NCI-H187 treated with DMSO at 0.1 percent for 48 hours (cell line): ENCODE measurements at places on chromosomes 3 and 15.

- DNase-seq: no peak
Observed at GRCh38 chr3:192207239-192207638, 520.1 kb downstream of the FGF12 start.

- DNase-seq: no peak
Observed at GRCh38 chr15:100050877-100051786, 290.6 kb downstream of the ADAMTS17 start.

DNA sequence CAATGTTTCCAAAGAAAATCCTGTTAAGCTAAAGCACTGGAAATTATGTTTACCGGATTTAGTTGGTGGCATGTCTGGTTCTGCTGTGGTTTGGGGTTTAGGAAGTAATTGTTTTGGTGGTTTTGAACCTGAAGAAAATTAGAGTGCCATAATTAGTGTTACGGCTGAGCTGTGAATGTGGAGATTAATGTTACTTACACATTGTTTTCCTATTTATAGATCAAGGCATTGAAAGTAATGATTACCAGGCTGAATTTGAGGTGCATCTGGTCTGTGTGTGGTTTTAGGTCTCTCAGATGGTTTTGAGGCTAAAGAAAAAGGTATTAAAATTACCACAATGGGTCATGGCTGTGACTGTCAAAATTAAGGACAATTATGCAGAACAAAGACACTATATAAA lies 128.9 kb downstream of the TFG start:
- no peak for DNase-seq

DNA sequence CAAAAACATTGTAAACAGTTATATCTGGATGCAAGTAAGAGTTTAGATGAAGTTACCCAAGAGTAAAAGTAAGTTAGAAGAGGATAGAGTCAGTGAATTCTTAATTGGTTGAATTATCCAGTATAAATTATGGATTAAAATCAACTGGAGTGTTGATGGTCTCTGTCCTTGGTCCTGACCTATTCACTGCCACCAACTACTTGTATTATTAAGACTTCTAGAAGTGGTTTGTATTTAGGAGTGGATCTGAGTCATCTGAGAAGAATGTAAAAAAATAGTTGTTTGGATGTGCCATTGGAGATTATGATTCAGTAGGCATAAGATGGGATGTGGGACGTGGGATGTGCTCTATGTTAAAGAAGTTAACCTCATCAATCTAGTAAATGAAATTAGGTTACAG lies 86.4 kb downstream of the SYNPR start:
- no peak for DNase-seq

DNA sequence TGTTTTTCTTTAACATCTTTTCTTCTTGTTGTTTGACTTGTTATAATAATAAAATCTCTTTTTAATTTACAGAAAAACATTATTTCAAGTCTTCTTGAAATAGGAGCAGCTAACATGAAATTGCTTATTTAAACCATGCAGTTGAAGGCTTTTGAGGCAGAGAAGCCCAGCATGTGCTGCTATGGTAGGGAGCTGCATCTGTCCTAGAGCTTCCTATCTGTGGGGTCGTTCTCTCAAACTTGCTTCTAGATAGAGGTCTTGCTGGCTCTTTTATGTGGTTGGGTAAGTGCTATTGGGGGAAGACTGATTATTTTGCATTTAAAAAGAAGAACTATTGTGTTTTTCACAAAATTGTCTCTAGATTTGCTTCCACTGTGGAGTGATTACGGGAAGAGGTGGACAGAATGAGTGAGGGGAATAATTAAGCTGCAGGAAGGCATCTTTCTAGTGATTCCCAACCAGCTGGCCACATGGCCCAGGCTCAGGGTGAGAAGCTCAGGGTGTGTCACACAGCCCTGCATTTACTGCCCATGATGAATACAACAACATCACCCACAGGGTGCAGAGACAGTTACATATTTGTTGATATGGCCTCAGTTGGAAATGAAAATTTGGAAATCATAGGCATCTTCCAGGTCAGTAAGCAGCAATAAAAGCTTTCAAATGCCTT lies 98.7 kb downstream of the CHST2 start:
- no peak for DNase-seq

- no peak for DNase-seq
Observed at GRCh38 chr3:177692304-177692975, 495.2 kb upstream of the TBL1XR1 start.

- DNase-seq: no peak
Observed at GRCh38 chr3:150306906-150307305, 101.2 kb upstream of the TSC22D2 start.

DNA sequence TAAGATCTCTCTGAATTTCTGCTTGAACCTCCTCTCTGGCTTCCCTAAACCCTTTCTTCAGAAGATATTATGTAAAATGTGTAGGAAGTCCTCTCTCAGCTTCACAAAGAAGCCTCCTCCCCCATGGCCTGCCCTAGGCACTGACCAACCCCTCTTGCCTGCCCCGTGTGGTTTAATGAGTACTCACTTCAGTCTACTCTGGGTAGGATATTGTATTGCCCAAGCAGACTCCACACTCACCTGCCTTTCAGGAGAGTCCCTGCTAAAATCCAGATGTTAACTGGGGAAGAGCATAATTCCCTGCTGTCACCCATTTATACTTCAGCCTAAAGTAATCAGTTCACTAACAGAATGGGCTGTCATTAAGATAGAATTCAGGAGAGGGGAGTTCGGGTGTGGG lies 2.6 kb upstream of the AGBL1 start:
- no peak for DNase-seq

DNA sequence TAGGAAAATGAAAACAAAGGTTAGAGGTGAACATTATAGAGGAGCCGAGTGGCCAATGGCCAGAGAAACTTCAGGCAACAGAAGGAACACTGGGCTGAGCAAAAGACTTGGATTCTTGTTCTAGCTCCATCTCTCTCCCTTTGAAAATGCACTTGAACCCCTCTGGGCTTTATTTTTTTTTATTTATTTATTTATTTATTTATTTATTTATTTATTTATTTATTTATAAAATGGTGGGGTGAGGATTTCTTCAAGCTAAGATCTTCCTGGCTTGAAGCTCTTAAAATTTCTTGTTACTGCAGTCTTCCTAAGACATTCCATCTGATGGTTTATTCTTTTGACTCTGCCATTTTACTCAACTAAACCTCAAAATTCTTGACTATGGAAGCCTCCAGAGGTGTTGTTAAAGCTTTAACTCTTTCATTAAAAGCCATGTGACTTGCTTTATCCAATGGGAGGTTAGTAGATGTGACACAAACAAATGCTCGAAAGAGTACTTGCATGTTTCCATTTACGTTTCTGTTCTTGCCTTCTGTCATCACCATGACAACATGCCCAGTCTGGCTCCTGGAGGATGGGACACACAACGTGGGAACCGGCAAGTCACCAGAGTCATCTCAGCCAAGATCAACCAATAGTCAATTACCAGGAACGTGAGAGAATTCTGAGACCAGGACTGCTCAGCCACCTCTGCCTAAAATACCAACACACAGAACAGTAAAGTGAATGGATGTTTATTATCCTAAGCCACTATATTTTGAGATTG lies 325.2 kb upstream of the CTNNB1 start:
- no peak for DNase-seq

GRCh38 chr3:90016555-90016954 lies 909.1 kb downstream of the EPHA3 start:
- no peak for DNase-seq

GRCh38 chr3:103052236-103052830 lies 617.5 kb downstream of the ZPLD1 start:
- DNase-seq: no peak

GRCh38 chr3:29410660-29411405 lies 130.0 kb downstream of the RBMS3 start:
- no peak for DNase-seq

GRCh38 chr3:112974178-112974517 lies 755 bp downstream of the CD200R1 start:
- DNase-seq: no peak

- DNase-seq: no peak
Observed at GRCh38 chr3:191563722-191564121, 102.8 kb downstream of the PYDC2 start.

DNA sequence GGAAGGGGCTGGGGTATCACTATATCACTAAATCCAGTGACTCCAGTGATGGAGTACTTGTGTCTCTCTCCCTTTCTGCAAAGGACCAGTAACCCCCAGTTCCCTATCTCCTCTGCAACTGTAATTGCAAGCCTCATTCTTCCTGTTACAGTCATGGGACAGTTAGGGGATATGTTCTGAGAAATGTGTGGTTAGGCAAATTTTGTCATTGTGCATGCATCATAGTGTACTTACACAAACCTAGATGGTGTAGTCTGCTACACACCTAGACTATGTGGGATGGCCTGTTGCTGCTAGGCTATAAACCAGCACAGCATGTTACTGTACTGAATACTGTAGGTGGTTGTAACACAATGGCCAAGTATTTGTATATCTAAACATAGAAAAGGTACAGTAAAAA lies 2.2 kb downstream of the VPS8 start:
- DNase-seq: no peak

- DNase-seq: no peak
Observed at GRCh38 chr3:64196236-64196929, 28.9 kb downstream of the PRICKLE2 start.

DNA sequence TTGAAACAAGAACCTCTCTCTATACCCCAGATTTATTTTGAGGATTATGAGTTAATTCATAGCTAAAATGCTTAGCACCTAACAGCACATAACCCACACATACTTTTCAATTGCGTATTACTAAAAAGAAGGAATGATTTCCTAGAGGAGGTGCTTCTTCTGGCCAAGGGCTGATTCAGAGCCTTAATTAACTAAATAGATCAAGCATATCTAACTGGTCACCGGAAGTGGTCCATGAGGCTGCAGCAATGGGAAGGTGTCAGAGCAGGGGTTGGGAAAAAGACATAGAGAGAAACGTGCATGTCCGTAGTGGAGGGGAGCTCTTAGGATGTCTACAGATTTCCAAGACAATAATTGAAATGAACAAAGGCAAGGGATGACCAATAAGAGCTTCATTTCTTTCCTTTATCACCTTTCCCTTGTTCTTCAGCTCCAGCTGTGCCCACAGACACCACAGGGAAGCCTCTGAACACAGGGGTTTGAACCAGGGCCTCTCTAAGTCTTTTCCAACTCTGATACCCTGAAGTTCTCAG lies 467 bp downstream of the HGD start:
- DNase-seq: no peak

GRCh38 chr3:13083898-13084297 lies 10.7 kb upstream of the IQSEC1 start:
- DNase-seq: no peak

DNA sequence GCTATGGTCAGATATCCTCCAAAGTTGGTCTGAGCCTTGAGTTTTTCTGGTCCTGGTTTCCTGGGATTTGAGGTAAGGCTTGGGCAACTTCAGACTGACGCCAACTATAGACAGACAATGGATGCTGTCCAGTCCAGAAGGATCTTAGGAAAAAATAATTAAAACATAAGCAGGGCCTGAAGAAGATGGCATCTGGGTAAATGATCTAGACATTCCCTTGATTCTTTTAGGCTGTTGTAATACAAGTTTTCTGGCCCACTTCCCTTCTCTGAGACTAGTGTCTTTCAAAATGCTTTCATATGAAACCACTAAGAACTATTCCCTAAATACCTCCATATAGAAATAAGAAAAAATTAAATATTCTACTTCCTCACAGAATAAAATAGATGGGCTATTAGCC lies 47.7 kb upstream of the PLXND1 start:
- no peak for DNase-seq

DNA sequence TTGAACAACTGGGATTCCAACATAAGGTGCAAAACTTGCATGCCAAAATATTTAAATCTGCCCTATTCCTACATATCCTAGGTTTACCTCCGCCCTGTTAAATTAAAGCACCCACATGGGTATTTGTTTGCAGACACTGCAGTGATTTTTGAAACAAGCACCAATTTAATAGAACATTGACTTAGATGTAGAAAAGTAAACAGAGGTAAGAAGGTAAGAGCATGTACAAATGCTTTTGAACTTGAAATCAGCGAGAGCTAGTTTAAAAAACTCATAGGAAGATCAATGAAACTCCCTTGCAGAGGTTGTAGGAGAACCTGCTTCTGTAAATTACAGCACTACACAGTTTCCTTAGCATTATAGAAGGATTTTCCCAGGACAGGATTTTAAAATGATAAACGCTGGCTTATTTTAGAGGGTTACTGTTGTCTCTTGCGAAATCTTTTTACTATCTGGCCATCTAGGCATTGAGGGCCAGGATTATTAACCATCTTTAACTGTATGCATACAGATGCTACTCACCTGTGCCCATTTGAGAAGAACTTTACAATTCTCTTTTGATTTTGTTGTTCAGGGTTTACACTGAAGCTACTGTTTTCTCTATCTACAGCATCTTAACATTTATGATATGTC lies 284.8 kb downstream of the FEZF2 start:
- DNase-seq: no peak

DNA sequence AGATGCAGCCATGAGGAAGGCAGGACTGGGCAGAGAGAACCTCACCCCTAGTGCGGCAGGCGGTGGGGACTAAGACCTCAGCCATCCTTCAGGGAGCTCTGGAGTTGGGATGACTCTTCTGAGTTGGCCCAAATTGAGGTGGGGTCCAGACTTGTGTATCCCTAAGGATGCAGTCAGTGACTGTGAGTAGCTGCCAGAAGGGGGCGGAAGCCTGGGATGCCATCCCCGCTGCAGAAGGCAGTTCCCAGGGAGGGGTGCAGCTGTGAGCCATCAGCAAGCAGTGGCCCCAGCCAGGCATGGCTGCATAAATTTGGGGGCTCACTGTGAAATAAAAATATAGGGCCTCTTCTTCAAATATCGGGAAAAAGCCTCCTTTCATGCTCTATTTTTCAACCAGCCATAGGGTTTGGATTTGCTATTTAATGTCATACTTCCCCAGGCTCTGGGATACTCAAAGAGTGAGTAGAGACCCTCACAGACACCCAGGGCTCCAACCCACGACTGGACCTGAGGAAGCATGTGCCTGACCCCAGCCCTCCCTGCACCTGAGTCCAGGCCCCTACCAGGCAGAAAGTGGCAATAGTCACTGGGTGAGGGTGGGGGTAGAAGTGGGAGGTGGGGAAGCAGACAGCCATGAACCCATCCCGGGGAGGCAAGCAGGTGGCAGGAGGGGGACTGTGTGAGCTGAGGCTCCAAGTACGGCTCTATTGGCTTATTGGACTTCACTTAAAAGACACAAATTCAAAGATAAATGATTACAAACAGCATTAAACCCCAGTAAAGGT lies 30.5 kb downstream of the GRK7 start:
- no peak for DNase-seq

GRCh38 chr3:103787164-103787871 lies 1352.5 kb downstream of the ZPLD1 start:
- DNase-seq: no peak
